BJ (cell line): ENCODE measurements at places on chromosomes 16 and 17.

GRCh38 chr16:88807626-88808453 lies 3.9 kb downstream of the APRT start:
- no peak for DNase-seq

DNA sequence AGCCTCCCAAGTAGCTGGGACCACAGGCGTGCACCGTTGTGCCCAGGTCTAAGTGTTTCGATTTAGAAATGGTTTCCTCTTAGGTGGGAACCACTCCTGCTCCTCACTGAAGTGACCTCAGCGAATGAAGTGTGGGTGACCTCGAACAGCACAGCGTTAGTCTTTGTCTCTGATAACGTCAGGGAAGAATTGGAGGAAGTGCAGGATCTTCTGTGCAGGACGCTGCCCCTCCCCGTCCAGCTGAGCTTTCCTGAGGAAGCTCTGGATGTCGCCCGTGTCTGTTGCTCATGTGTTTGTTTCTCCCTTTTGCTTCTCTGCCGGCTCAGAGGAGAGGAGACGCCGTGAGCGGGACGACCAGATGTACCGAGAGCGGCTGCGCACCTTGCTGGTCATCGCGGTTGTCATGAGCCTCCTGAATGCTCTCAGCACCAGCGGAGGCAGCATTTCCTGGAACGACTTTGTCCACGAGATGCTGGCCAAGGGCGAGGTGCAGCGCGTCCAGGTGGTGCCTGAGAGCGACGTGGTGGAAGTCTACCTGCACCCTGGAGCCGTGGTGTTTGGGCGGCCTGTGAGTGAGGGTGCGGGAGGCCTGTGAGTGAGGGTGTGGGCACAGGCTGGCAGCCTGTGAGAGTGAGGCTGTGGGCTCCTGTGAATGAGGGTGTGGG lies 15.6 kb downstream of the SPG7 start:
- DNase-seq = no peak

DNA sequence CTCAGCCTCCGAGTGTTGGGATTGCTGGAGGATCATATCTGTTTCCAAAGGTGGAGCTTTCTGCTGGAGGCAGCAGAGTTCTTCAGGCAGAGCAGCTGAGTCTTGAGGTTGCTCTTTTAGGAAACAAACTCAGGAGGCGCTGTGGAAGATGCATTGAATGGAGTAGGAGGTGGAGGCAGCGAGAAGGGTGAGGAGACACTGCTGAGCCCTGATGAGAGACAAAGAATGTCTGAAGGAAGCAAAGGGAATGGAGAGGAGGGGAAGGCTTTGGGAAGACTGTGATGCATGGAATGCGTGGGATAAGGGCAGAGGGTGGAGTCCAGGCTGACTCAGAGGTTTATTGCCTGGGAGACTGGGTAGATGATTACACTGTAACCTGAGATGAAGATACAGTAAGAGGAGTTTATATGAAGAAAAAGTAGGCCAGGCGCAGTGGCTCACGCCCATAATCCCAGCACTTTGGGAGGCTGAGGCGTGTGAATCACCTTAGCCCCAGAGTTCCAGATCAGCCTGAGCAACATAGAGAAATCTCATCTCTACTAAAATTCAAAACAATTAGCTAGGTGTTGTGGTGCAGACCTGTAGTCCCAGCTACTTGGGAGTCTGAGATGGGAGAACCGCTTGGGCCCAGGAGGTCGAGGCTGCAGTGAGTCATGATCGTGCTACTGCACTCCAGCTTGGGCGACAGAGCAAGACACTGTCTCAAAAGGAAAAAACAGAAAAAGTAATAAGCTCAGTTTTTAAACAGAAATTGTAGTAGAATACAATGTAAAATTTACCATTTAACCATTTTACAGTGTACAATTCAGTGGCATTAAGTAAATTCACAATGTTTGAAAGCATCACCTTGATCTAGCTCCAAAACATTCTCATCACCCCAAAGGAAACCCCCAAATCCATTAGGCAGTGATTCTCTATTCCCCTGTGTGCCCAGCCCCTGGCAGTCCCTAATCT lies 17.8 kb upstream of the TMEM219 start:
- peak; percentile 99 for DNase-seq

- no peak for DNase-seq
These were observed 1.9 kb downstream of the SLC13A2 start for GRCh38 chr17:28475151-28475900.

- no peak for DNase-seq
These were observed 42.8 kb downstream of the PHKB start for GRCh38 chr16:47503936-47504335.

GRCh38 chr17:81018044-81018802 lies 16.7 kb upstream of the BAIAP2 start:
- DNase-seq = no peak

- DNase-seq = no peak
These were observed 398 bp downstream of the LGALS9 start for GRCh38 chr17:27631411-27631760.

DNA sequence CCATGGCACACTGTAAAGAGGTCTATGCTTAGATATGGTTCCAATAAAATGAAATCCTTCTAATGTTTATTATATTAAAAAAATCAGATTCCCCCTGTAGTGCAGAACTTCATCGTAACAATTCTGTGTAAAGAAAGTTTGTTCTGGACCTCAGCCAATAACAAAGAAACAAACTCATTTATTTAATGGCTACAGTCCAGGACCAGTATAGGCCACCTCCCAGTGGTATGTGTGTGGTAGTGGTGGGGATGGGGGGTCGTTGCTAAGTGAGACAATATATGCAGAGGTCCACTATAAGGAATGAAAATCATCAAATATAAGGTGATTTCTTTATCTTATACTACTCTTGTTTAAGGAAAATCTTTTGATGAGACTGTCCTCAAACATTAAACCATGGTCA lies 136.4 kb downstream of the CDK5R1 start:
- no peak for DNase-seq

DNA sequence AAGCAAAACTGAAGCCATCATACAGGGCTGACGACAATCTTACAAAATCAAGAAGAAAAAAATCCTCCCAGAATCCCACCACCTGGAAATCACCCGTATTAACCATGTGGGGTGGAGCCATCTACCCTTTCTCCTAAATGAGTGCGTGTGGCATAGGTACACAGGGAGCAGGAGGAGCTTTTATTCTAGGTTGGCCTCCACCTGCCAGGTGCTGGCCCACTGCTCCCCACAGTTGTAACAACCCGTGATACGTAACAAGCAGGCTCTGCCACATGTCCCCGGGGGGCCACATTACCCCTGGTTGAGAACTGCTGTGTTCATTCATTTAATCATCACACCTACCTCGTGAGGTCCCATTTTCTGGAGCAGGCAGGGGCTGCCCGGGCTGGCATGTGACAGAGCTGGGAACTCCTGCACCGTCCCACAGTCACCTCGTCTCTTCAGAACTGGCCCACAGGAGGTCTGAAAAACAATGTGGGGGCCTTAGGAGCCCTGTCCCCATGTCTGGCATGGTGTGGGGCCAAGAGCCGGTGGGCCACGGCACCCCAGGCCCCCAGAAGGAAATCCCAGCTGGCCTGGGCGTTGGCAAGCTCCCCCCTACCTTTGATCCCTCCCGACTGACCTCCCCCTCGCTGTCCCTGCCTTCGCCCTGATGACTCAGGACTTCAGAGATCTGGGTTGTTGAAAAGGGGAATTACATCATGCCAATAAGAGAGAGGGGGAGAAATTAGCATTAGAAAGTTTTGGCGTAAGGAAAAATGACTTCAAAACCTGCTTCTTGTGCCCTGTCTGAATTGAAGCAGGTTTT lies 12.9 kb downstream of the CMIP start:
- peak; percentile 15 for DNase-seq

GRCh38 chr17:14089179-14089578 lies 19.9 kb downstream of the COX10 start:
- DNase-seq = no peak

DNA sequence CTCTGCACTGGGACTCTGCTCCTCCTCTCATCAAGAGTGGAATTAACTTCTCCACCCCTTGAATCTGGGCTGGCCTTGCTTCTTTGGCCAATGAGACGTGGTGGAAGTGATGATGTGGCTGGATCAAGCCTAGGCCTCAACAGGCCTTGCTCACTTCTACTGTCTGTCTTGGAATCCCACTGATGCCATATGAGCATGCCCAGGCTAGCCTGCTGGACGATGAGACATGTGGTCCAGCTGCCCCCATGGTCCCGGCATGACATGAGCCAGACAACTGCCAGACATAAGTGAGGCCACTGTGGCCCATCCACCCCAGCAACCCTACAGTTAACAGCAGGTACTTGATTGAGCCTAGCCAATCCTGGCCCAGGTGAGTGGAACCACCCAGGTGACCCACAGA lies 18.7 kb downstream of the VAC14 start:
- no peak for DNase-seq

- no peak for DNase-seq
These were observed 656 bp upstream of the KCTD13 start for GRCh38 chr16:29926711-29927052.

GRCh38 chr16:81487301-81487720 lies 42.7 kb downstream of the CMIP start:
- no peak for DNase-seq

GRCh38 chr17:59355702-59356325 lies 24.4 kb downstream of the YPEL2 start:
- DNase-seq = no peak

DNA sequence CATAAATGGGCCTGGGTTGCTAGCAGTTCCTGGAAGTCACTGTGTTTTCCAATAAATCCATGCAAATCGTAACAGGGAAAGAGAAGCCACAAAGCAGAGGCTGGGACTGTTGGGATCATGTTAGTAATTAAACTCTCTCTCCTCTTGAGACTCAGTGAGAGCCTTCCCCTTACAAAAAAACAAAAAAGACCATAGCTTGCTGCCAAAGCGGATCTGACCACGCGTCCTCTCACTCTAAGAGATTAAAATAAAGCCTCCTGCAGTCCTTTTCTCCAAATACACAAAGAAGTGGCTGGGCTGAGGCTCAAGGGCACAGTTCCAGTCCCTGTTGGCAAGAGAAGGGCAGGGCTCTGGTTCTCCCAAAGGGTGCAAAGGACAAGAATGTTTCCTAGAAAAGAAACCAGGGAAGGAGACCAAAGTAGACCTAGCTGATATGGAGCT lies 38.5 kb downstream of the PIGL start:
- DNase-seq = no peak

DNA sequence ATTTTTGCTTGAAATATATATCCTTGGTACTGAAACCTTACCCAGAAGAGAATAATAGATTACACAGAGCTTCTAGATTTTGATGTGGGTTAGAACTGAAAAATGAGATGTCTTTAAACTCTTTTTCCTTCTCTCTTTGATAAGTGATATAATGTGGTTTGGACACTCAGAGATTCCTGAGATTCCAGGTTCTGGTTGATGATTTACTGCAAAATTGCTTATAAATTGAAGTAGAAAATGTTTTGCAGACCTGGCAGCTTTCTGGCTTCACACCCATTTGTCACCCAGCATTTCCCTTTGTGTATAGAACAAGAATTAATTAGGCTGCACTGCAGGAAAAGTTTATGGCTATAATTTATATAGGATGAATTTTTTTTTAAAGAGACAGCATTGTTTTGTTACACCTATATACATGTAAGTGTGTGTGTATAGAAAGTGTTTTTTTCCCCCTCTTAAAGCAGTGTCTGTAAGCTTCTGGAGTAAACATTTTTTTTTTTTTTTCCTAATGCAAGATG lies 23.5 kb downstream of the AATF start:
- DNase-seq = no peak

DNA sequence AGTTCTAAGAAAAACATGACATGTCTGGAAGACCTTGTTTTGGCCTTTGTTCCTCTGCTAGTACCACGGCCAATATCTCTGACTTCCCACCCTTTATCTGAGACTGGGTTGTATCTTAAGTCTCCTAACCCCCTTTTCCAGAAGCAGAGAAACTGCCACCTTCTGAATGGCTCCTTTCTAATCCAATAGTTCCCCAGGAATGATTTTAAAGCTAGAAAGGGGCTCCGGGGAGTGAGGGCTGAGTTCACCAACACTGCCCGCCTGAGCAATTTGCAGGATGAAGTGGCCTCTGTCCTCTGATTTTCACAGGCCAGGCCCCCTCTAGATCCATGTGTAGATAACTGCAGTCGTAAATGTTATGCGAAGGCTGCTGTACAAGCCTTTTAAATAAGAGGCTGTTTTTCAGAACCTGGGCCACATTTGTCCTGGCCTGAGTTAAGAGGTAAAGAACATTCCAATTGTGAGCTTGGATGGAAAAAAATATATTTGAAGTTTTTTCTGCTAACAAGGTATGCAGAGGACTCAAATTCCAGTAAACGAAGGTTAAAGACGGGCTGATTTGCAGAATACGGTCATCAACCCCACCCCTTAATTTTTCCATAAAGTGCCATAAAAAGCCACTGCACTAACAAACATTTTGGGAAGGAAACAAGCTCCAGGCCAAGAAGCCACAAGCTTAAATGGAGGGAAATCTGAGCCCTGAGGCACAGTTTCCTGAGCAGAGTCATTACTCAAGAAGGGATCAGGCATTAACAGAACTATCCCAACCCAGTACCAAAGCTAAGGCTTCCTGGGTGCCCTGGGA lies 117.0 kb upstream of the MAF start:
- no peak for DNase-seq

DNA sequence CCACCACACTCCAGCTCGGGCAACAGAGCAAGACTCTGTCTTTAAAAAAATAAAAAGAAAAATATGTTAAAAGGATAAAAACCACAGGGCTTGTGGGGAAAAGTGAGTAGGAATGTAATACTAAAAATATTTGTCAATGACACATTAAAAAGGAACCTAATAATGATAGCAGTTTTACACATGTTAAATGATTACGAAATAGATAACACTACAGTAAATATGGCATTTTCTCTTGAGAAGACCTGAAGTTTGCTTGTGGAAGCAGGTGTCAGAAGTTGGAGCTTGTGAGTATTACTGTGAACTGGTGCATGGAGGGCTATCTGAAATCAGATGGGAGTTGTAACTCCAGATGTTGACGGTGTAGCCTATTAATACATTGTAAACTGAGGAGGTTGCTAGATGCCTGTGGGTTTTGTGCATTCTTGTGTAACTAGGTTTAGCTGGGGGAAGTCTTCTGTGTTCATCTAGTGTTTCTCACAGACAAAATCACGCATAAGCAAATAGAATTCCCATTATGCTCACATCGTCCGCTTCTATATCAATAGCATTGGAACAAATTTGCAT lies 44.2 kb upstream of the CLEC18A start:
- peak; percentile 88 for DNase-seq

DNA sequence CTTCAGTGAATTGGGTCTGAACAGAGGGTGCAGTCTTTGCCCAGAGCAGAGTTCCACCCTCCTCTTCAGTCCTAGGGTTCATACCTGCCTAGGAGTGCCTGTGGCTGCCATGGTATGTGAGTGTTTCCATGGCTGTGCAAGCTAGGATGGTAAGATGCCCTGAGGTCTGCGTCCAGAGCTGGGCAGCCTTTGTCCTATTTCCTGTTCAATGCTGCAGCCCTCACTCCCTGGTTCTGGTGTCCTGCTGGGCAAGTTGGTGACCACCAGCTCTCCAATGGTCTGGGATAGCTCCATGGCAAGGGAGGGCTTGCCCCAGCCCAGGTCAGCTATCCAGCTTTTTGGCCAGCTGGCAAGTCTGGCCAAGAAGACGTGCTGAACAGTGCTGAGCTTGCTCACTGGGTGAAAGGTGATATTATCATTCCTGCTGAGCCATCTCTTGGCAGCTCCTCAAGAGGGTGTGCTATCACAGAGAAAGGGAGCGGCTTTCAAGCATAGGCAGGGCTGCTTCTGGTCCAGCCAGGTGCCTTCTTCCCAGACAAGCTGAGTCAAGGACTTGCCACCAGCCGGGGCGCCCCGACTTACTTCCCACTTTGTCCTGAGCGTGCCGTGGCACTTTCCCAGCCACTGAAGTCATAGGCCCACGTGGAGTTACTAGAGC lies 13.0 kb upstream of the NFATC3 start:
- no peak for DNase-seq
